ENCODE measurements at places on chromosomes 2 and 18. TPM values are rescaled to one million over a fixed set of nuclear protein-coding genes. Genes with fewer than 3 reads are reported as not detected.

DNA sequence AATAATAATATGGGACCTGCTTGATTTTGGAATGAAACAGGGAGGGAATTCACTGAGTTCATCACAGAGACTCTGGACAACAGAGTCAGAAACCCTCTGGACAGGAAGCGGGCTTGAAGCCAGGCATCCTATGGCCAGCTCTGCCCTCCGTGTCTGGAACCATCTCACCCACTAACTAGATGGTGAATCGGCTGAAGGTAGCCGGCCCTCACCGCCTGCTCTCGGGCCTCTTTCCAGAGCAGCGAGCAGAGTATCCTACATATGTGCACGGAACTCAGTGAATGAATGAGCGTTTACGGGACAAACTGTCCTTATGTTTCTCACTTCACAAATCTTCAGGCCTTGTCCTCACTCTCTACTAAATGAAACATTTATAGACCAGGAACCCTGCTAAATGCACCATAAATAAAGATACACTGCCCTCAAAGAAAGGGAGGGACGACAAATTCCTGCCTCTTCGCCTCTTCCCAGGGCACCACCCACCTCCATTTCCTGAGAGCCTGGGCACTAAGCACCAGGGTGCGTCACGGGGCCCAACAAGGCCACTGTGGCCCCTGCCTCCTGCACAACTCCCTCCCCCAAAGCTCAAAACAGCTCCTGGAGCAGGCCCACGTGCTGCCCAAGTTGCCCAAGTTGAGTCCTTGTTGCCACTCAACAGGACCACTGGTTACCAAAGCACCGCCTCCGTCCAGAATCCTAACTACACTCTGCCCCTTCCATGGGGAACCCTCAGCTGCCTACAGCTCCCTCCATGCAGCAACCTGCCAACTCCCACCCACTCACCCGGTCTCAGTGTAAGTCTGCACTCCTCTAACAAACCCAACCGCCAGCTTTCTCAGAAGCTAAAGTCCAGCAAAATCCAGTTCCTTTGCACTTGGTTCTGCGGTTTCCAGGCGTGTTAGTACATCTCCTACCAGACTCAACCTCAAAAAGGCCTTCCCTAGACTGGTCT is 1.7 kb downstream of the TBC1D8 start:
- peak; percentile 37 for DNase-seq
- peak overlapping the region; percentile 88 for H3K4me3 ChIP-seq
- H3K36me3 ChIP-seq, result no peaks in the 10 kb centered on the region
- H3K27me3 ChIP-seq, result no peaks in the 10 kb centered on the region

DNA sequence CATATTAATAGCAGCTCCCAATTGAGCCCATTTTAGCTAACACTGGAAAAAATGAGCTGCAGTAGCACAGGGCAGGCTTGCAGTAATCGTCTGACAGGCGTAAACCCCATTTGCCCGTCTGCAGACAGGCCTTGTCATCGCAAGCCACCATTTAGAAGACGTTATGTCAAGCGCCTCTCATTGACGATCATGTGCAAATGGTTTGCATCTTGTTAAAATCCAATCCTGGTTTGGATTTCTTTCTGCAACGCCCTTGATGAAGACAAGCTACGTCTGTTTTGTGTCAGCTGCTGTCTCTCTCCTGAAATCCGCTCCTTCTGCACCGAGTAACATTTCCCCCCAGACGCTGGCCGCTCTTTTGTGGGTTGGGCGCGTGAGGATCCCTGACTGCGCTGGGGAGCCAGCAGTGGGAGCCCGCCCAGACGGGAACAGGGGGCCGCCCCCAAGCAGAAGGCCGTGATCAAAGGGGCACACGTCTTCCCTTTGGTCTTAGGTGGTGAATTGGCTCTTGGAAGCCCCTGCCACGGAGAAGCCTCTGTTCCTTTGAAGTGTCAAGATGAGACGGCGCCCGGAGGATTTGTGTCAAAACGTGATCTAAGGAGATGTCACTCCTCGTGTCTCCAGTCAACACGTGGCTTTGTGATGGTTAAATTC is 84.2 kb upstream of the GPC1 start:
- no peaks in the 10 kb centered on the region for H3K27me3 ChIP-seq
- H3K4me3 ChIP-seq, result no peak overlapping the region
- no peak overlapping the region for H3K27ac ChIP-seq

GRCh38 chr2:234689911-234690379 is 193.1 kb upstream of the ARL4C start:
- no peak overlapping the region for H3K27ac ChIP-seq
- H3K36me3 ChIP-seq, result no peaks in the 10 kb centered on the region
- DNase-seq, result no peak
- H3K4me1 ChIP-seq, result peaks cover 4% of the 10 kb centered on the region
- no peak overlapping the region for H3K4me3 ChIP-seq

DNA sequence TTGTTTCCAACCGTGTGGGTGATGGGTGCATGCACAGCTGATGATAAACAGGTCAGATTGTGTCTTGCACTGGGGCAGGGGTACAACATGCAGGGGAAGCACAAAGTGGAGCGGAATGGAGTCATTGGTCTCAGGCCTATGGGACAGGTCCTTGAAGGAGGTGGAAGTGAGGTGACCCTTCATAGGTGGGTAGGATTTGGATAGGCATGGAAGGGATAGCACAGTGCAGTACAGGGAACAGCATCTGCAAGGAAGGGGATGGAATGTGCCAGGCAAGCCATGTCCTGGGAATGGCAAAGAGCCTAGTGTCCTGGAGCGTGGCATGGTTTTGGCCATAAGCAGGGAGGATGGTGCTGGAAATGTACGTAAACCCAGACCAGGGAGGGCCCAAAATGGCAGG is 143.9 kb downstream of the CAPN13 start:
- H3K4me3 ChIP-seq, result no peak overlapping the region
- H3K27me3 ChIP-seq, result no peaks in the 10 kb centered on the region
- no peak overlapping the region for H3K27ac ChIP-seq
- H3K36me3 ChIP-seq, result no peaks in the 10 kb centered on the region
- H3K4me1 ChIP-seq, result peaks cover 23% of the 10 kb centered on the region

- H3K36me3 ChIP-seq, result no peaks in the 10 kb centered on the region
- no peak overlapping the region for H3K4me3 ChIP-seq
- no peak for DNase-seq
- no peaks in the 10 kb centered on the region for H3K27me3 ChIP-seq
- H3K27ac ChIP-seq, result no peak overlapping the region
These were observed 78.2 kb downstream of the SUCLG1 start for GRCh38 chr2:84380875-84381274.

GRCh38 chr2:5690718-5691220 is 1.4 kb upstream of the SOX11 start:
- H3K36me3 ChIP-seq, result no peaks in the 10 kb centered on the region
- H3K4me3 ChIP-seq, result peak overlapping the region; percentile 52
- H3K27me3 ChIP-seq, result peaks cover 31% of the 10 kb centered on the region
- no peak for DNase-seq
- H3K4me1 ChIP-seq, result peaks cover 7% of the 10 kb centered on the region

GRCh38 chr2:20580690-20581437 is 70.0 kb downstream of the HS1BP3 start:
- H3K4me3 ChIP-seq, result no peak overlapping the region
- no peak for DNase-seq
- H3K36me3 ChIP-seq, result no peaks in the 10 kb centered on the region
- peaks cover 43% of the 10 kb centered on the region for H3K4me1 ChIP-seq
- H3K27me3 ChIP-seq, result no peaks in the 10 kb centered on the region

The CAPN14 gene
- total RNA-seq, result not detected

The PAX3 gene
- 20.5 TPM for total RNA-seq

DNA sequence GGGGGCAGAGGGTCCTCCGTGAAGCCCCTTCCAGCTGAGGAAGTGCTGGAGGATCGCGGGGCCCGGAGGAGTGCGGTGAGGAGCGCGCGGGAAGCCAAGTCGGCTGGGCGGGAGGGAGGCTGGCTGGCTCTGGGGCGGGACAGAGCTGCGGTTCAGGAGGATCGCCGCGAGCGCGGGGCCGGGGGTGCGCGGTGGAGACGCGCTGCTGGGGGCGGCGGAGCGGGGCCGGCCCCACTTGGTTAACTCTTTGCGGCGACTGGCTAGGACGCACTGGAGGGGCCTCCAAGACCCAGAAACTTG is 464 bp downstream of the CYBRD1 start:
- peak overlapping the region; percentile 83 for H3K4me3 ChIP-seq
- H3K27ac ChIP-seq, result peak overlapping the region; percentile 77
- DNase-seq, result peak; percentile 27
- H3K27me3 ChIP-seq, result no peaks in the 10 kb centered on the region
- H3K4me1 ChIP-seq, result peaks cover 3% of the 10 kb centered on the region
- H3K36me3 ChIP-seq, result no peaks in the 10 kb centered on the region

The HOXD4 gene
- 4.1 TPM for total RNA-seq

DNA sequence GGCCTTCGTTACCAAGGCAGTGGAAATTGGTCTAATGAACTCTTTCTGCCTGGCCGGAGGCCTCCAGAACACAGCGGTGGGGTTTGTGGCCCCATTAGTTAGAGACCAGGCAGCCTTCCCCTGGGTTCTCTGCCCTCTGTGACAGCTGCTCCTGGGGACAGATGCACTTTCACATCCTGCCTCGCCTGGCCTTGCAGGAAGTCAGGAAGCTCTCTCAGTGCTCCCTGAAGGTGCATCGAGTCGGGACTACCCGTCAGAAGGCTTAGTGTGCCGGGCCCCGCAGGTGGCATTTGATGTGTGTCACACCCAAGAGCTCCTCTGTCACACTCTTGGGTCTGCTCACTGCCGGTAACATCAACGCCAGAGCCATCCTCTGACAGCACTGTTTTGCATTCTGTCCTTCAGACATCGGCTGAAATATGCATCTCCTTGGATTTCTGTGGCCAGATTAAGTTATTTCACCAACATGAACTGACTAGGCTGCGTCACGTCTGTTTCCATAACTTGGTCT is 158.3 kb downstream of the LDLRAD4 start:
- H3K27me3 ChIP-seq, result no peaks in the 10 kb centered on the region
- no peak for DNase-seq
- no peaks in the 10 kb centered on the region for H3K36me3 ChIP-seq
- no peak overlapping the region for H3K4me3 ChIP-seq
- peaks cover 61% of the 10 kb centered on the region for H3K4me1 ChIP-seq

- no peaks in the 10 kb centered on the region for H3K27me3 ChIP-seq
- no peak overlapping the region for H3K4me3 ChIP-seq
- H3K27ac ChIP-seq, result no peak overlapping the region
- H3K4me1 ChIP-seq, result no peaks in the 10 kb centered on the region
- DNase-seq, result no peak
These were observed 62.9 kb downstream of the MTHFD2 start for GRCh38 chr2:74261204-74261864.

DNA sequence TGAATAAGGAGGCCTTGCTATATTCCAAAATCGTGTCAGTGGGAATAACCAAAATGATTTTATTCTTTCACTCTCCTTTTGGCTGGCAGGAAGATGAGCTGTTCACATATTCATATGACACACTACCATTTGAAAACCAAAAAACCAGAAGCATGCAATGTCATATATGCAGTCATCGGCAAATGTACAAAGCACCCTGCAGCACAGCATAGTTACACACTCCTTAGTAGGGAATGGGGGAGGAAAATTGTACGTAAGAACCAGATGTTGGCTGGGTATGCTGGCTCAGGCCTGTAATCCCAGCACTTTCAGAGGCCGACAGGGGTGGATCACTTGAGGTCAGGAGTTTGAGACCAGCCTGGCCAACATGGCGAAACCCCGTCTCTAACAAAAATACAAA is 176.6 kb downstream of the GFPT1 start:
- H3K27ac ChIP-seq, result no peak overlapping the region
- DNase-seq, result no peak
- H3K4me1 ChIP-seq, result peaks cover 3% of the 10 kb centered on the region
- no peaks in the 10 kb centered on the region for H3K27me3 ChIP-seq
- no peak overlapping the region for H3K4me3 ChIP-seq

DNA sequence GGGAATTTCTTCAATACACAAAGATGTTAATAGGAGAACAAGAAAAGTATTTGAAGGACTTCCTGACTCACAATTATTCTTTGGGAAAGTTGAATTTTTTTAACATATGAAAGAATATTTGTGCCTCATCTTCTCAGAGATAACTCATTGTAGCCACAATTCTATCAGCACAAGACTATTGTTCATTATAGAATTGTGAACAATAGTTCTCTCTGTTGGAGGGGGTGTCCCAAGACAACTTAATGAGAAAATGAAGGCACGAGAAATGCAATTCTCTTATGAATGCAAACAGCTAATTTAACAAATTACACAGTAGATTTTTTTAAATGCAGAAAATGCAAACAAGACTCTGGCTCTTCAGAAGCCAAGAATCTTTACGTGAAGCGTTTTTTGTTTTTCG is 157.0 kb downstream of the BARD1 start:
- no peak for DNase-seq
- H3K4me1 ChIP-seq, result no peaks in the 10 kb centered on the region
- H3K4me3 ChIP-seq, result no peak overlapping the region
- no peaks in the 10 kb centered on the region for H3K27me3 ChIP-seq
- no peaks in the 10 kb centered on the region for H3K36me3 ChIP-seq

DNA sequence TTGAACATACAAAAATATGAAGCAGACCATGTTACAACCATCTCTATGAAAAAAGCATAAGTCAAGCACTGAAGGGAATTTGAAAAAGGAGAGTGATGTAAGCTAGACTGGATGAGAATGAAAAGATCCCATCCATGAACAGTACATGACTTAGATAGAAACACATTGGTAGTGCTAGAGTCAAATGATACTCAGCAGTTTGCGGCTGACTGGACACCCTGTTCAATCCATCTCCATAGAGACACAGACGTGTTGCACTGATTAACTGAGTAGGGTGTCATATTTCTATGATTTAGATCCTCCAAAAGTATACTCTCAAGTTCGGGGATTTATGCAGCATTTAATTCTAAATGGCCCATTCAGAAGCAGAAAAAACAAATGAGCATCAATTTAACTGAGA is 674.3 kb upstream of the NRXN1 start:
- no peak for DNase-seq
- H3K4me3 ChIP-seq, result no peak overlapping the region
- H3K27ac ChIP-seq, result no peak overlapping the region

- H3K27me3 ChIP-seq, result no peaks in the 10 kb centered on the region
- no peaks in the 10 kb centered on the region for H3K36me3 ChIP-seq
- no peaks in the 10 kb centered on the region for H3K4me1 ChIP-seq
- no peak overlapping the region for H3K4me3 ChIP-seq
- H3K27ac ChIP-seq, result no peak overlapping the region
These were observed 22.9 kb downstream of the TDRD15 start for GRCh38 chr2:21146638-21147037.

The LAPTM4A gene
- total RNA-seq, result 69.6 TPM

- no peak for DNase-seq
- H3K27me3 ChIP-seq, result no peaks in the 10 kb centered on the region
- no peak overlapping the region for H3K27ac ChIP-seq
- no peak overlapping the region for H3K4me3 ChIP-seq
- H3K4me1 ChIP-seq, result no peaks in the 10 kb centered on the region
These were observed 146.0 kb downstream of the UBE2E3 start for GRCh38 chr2:181126311-181126868.

- no peaks in the 10 kb centered on the region for H3K36me3 ChIP-seq
- no peak for DNase-seq
These were observed 95.0 kb downstream of the SPP2 start for GRCh38 chr2:234145511-234145910.

The CCDC74A gene
- 0.51 TPM for total RNA-seq
